Coronary artery (tissue), 2 donors: ENCODE measurements at places on chromosomes 5 and 9.

GRCh38 chr9:101269591-101270283, 115.1 kb downstream of the BAAT start:
- DNase-seq, result no peak

DNA sequence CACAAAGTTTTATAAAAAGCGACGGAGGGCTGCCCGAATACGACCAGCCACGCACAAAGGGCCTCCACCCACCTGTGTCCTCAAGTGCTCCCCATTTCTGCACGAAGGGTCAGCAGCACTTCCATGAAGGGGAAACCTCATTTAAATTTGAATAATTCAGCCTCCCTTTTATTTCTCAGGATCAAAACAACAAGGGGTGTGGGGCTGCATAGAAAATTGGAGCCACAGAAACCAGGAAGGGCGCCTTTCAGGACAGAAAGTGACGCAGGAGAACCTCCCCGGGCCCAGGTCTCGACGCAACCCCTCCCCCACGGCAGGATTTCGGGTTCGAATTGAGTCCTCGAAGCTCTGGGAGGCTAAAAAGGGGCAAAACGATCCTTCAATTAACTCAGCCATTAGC, 2.1 kb downstream of the NRARP start:
- DNase-seq, result no peak

DNA sequence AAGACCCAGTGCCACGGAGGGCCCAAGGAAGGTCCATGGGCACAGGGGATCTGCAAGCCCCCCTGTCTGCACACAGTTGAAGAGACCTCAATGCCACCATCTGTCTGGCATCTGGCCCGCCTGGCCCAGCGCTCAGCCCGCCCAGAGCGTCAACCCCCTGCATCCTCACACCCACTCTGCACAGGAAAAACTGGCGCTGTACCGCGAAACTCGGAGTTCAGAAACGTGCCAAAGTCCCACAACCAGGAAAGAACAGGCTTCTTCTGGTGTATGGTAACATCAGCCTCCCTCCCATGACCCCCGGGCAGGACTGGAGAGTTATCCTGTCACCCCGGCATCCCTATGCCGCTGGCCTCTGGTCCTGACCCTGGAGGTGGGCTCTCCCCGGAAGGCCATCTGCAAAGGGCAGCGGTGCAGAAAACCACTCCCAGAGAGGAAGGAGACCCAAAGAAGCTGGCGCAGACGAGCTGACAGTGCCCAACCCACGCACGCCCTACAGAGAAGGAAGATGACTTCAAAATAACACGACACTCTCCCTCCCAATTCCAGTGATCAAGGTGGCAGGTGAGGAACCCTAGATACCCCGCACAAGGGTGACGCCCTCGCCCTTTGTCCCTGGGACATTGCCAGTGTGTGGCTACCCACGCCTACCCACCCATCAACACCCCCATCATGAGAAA, 18.9 kb downstream of the VAV2 start:
- no peak for DNase-seq

GRCh38 chr5:133996683-133997252, 8.0 kb downstream of the VDAC1 start:
- DNase-seq, result no peak

GRCh38 chr5:72093824-72094223, 13.5 kb upstream of the MAP1B start:
- no peak for DNase-seq

GRCh38 chr5:90022711-90023053, 386.9 kb downstream of the CETN3 start:
- no peak for DNase-seq

DNA sequence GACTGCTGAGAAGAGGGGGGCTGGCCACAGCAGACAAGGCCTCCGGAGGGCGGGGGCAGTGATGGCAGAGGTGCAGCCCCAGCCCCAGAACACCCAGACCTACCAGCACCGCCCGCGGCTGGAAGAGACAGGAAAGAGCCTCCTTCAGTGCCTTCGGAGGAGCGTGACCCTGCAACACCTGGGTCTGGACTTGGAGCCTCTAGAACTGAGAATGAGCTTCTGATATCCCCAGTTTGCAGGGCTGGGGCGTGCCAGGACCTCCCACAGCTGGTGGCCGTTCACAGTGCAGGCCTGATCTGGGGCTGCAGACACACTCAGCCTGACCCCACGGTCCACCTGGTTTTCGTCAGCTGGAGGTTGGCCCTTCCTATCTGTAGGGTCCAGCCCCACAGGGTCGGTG, 9.1 kb downstream of the LCN10 start:
- DNase-seq, result no peak

- DNase-seq, result no peak
Observed at GRCh38 chr5:145511351-145511750, 323.8 kb downstream of the PRELID2 start.

DNA sequence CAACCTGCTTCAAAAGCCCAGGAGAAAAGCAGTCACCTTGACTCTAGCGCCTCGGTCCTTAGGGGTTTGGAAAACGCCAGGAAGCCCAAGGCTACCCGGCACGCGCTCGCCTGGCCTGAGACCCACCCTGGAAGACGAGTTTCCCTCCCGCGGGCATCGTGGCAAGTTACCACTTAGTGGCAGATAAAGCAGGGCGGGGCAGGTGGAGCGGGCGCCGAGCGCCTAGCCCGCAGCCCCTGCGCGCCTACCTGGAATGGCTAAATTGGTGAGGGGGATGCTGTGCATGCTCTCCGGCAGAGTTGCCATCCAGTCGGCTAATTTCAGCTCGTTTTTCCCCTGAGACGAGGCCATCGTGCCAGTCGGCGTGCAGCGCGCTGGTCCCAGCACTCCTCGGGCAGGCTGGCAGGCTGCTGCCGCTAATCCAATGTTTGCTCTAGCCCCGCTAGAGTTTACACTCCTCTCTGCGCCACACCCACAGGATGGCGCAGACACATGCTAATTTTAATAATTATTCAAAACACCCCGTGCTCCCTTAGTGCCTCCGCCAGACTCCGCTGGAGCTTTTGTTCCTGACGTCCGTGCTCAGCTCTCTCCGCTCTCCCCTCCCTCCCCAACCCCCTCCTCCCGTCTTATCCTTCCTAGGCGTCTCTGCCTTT, at the start of gene PLCXD3:
Gene PLCXD3 (minus strand): TSS at position 426 of the 656 bp plus-strand sequence. CDS start 75 bp downstream, at position 351.
- DNase-seq, result no peak

DNA sequence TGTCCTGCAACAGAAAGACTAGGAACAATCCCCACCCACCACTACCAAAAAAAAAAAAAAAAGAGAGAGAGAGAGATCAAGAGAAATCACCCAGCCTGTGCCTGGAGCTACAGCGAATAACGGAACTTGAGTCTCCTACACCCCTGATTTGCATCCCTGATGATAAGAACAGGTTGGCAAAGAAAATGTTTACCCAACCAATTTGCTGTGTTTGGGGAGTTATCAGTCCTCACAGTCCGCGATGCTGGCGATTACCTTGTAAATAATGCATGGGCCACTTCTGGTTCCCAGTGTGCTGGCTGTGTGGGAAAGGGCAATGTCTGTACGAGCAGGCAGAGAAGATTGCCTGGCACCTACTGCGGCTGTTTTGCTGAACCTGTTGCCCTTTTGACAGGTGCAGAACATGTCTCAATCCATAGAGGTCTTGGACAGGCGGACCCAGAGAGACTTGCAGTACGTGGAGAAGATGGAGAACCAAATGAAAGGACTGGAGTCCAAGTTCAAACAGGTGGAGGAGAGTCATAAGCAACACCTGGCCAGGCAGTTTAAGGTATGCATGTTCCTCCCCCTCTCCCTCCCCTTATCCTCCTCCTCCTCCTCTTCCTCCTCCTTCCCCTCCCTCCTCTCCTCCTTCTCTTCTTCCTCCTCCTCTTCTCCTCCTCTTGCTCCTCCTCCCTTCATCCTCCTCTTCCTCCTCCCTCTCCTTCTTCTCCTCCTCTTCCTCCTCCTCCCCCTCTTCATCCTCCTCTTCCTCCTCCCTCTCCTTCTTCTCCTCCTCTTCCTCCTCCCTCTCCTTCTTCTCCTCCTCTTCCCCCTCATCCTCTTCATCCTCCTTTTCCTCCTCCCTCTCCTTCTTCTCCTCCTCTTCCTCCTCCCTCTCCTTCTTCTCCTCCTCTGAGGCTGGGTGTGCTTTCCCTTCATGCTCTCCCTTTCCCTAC, 8.3 kb downstream of the OLFM1 start:
- no peak for DNase-seq

DNA sequence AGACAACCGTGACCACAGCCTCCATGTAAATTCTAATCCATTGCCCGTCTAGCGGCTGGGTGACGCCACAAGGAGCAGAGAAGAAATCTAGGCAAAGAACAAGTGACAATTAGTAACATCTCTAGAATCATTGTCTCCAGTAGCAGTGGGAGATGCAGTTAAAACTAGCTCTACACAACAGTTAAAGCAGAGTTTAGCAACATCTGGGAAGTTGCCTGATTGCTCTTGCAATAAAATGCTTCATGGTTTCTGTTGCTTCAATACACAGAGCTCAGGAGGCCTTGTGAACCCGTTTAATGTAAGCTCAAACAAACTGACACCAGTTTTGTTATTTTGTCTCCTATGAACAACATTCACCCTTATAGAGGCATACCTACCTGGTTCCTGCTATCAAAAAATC, 369.8 kb upstream of the PDE4D start:
- no peak for DNase-seq

DNA sequence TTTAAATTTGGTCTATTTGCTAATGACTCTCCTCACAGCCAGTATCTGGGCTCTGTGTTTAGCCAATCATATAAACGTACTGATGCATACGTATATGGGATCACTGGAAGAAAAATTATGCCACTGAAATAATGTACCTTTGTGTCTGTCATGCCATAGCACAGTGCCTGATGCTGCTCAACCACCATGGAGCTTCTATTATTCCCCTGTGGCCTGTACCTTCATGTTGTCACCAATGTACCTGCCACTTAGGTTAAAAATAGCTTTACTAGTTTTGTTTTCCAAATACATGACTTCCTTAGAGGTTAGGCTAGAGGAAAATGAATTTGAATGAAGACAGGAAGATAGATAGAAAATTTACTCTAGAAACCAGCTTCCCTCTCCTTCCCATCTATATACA, 34.6 kb downstream of the HACD4 start:
- no peak for DNase-seq

DNA sequence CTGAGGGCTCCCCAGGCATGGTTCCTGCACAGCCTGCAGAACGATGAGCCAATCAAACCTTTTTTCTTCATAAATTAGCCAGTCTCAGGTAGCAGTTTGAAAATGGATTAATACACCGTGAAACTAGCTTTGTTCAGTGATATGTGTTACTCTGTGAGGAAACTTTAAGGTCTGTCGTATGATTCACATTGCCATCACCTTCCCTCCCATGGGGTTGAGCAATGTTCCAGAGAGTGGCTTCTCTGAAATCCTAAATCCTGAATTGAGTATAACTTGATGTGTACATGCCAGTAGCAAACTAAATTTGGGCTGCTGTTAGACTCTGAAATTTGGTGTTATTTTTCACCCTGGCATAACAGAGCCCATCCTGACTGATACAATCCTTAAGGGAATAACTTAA, 866.4 kb upstream of the C9orf72 start:
- no peak for DNase-seq

DNA sequence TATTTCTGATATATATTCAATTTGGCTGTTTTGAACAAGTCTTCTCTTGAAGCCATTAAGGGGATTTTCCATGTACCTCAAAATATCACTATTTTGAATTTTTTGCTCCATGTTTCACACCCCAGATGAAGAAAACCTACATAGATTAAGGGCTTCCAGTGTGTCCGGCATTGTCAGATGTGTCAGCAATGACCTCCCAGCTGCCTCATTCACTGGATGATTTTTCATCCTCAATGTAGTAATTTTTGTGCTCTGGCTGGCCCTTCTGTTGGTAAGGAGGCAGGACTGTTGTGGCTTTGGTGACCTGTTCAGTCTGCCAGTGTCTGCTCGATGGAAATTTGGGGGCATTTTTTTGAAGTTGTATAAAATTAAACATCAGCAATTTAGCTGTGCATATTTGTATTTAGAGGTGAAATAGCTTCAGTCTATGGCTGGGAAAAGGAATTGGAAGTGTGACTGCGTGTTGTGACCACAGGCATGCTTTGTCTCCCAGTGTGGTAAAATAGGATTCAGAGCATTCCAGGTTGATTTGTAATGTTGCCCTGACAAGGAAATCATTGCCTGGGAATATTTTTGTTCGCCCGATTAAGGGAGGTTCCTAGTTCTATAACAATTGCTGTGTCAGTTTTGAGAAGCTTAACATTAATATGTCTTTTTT, 312.4 kb downstream of the ARHGEF28 start:
- no peak for DNase-seq

- no peak for DNase-seq
Observed at GRCh38 chr9:87537625-87538024, 40.0 kb downstream of the DAPK1 start.

DNA sequence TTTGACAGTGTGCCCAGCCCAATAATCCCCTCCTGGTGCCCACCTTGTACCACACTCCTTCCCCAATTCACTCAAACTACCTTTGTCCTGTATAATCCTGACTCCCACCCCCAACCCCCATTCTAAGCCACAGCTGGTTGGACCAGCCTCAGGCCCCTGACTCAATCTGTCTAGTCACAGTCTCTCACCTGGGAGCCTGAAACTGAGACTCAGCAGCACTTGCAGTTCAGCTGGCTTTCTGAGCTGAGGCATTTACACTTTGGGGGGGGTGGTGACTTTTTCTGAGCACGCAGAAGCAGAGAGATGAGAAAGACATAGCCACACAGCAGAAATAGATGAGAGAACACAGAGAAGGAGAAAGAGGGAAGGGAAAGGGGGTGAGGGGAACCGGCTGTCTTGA, 247.3 kb downstream of the MAN2A1 start:
- DNase-seq, result no peak

DNA sequence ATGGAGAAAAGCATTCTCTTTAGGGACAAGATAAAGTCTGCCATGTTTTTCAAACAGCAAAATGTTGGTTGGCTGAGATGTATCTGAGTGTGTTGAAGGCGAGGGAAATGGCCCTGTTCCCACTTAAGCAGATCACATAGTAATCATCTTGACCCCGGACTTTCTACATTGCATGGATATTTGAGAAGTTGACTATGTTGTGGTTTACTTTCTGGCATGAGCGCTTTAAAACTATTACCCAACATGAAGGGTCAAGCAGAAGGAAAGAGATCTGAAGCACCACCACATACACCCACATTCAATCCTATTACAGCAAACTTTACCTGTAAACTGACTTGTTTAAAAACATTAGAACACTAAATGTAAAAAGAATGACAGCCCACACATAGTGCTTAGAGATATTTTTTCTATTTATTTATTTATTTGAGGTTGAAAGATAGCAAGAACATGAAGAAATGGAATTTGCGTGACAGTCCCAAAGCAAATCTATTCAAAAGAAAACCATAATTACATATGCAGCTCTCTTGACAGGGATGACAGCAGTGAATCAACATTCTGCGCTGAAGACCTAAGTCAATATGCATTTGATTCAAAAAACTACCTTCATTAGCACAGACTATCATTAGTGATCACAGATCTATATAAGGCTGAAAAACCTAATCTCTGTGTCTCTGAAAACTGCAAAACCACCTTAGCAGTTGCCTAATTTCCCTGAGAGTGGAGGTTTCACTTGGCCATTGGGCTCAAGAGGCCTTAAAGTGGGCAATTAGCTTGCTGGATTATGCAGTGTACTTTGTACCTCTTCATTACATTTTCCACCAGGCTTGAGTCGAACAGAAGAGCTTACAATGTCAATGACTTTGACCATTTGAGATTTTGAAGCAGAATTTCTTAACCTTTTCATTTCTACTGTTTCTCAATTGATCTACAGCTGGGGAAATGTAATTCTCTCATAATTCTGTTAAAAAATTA, 195.0 kb downstream of the PDE4D start:
- no peak for DNase-seq

GRCh38 chr5:135359374-135360165, 39.5 kb downstream of the MACROH2A1 start:
- no peak for DNase-seq
